ENCODE measurements at places on chromosomes 6 and 20.
A peak's percentile ranks its signal among the peaks of the same experiment; 100 is the strongest.

- no peak for DNase-seq
These were observed 36.2 kb upstream of the PLCB1 start for GRCh38 chr20:8095648-8096572.

DNA sequence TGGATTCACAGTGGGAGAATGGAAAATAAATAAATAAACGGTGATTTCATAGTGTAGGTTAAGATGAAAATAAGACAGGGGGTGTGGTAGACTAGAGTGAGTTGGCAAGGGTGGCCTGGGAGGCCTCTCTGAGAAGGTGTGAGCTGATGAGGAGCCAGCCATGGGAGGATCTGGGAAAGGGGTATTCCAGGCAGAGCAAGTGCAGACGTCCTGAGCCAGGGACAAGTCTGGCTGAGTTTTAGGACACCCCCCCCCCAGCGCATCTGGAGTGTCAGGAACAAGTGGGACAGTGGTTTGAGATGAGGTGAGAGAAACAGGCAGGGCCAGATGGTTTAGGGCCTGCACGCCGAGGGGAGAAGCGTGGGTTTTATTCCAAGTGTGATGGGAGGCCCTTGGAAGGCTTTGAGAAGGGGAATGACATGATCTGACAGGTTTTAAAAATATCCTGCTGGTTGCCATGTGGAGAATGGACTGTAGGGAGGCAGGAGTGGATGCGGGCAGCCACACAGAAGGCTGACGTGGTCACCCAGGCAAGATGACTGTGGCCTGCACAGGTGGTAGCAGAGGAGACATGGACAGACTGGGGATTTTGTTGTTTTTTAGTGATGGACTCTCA, 21.1 kb upstream of the CCM2L start:
- no peak for DNase-seq

DNA sequence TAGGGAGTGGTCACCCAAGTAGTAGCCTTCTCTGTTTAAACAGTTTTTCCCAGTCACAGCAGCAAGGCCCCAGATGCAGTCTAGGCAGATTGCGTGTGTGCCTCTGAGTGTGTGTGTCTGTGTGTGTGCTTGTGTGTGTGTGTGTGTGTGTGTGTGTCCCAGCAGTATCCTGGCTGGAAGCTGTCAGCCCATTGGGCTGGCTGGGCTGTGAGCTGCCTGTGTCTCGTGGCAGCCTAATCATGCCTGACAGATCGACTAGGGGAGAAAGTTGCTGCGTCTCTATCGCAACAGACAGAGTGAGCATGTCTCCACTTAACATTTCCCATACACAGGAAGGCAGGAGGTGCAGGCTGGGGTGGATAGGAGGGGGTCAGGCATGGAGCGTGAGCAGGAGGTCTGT, 42.9 kb upstream of the LRFN2 start:
- DNase-seq, result no peak

DNA sequence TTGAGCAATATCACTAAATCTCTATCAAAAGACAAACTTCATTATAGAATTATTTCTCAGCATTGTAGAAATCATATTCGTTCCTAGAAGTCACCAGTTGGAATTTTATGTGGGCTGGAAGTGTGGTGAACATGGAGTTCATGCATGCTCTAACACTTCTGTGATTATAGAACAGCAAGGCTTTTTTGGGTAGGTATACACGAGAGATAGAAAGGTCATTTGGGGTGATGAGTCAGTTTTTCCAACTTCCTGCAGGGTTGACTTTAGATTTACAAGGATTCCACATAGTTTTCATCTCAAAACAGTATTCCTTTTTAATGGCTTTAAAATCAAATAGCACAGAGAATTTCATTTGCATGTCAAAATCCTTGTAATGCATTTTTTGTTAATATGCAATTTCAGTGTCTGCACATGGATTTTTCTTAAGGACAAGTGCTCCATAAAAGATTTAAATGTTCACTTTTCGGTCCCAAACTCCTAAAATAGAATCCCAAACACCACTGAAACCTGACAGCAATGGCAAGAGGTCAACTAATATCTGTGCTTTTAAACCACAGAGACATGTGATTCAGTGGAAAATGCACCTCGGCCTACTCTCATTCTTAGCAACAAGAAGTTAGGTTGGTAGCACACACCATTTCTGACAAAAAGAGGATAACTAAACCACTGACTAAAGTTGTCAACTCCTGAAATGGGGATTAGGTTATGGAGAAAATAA, 211.0 kb downstream of the MOXD1 start:
- DNase-seq, result no peak

- DNase-seq, result no peak
These were observed 383.9 kb downstream of the KIF16B start for GRCh38 chr20:16189371-16189770.

DNA sequence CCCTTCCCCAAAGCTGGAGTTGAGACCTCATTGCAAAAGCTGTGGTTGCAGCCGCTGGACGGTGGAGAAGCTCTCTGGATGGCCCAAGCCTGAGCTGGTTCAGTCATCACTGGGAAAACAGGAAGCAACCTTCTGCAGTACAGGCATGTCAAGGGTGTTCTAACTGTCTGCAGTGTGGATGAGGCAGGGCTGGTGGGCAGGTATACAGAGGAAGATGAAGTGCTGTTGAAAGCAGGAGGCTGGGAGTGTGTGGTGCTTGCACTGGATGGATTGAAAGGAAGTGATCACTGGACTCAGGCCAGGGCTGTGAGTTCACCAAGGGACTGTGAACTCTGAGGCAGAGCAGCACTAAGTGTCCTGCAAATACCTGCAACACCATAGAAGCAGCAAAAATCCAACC, 89.0 kb upstream of the NOX3 start:
- DNase-seq, result no peak

- no peak for DNase-seq
These were observed 17.6 kb upstream of the FUCA2 start for GRCh38 chr6:143529095-143529494.

DNA sequence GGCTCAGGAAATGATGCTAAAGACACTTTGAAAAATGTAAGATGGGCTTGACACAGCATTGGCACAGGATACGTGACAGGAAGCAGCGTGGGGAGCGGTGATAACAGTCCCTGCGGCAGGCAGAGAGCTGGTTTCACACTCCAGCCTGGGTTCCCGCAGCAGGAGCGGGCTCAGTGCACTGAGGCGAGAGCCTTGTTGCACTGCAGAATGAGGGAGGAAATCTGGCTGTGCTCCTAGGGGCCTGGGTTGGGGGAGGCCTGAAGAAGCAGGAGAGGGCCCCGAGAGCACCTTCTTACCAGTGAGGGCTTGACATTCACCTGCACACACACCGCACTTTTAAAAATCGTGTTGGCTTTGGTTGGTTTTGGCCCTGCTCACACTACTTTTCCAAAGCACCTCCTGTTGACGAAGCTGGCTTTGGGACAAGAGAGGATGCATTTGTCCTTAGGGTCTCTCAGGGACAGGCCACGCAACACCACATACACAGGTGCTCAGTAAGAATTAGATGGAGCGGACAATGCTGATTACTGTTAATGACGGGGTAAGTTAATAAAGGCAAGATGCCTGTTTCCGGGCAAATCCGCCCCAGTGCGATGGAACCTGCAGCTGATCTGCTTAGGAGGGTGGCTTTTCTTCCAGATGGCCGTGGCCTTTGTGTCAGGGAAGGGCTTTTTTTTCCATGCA, 49.4 kb upstream of the ARMC2 start:
- no peak for DNase-seq

DNA sequence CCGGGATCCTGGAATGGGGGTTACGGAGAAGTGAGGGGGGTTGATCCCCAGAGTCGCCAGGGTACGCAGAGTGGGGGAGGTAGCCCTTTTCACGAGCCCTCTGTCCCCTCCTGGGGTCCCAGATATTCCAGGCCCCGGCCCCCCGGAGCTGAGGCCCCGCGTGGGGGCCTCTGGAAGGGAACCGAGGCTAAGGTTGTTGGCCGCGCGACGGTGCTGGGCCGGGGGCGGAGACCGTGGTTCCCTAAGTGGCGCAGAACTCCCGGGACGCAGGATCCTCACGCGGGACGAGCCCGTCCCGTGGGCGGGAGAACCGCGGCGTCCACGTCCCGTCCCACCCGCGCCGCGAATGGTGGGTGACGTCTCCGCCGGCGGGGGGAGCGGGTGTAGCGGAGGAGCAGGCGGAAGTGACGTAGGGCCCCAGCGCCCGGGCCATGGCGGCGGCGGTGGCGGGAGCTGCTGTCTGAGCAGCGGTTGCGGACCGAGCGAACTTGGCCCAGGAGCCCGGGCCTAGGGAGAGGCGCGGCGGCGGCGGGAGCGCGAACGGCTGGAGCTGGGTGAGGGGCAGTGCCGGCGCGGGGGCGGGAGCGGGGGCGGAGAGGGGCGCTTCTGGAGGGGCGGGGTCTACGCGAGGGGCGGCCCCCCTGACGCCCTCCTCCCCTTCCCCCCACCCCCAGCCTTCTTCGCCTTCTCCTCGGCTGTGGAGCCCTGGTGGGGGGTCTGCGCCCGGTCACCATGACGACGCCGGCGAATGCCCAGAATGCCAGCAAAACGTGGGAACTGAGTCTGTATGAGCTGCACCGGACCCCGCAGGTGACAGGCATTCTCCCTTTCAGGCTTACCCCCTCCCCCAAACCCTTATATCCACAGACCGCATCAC, at the start of gene RING1:
Gene RING1, plus strand, starts transcription at position 410 of the 877 bp plus-strand sequence. Its CDS starts 323 bp downstream, at position 733.
- DNase-seq, result peak; percentile 85

DNA sequence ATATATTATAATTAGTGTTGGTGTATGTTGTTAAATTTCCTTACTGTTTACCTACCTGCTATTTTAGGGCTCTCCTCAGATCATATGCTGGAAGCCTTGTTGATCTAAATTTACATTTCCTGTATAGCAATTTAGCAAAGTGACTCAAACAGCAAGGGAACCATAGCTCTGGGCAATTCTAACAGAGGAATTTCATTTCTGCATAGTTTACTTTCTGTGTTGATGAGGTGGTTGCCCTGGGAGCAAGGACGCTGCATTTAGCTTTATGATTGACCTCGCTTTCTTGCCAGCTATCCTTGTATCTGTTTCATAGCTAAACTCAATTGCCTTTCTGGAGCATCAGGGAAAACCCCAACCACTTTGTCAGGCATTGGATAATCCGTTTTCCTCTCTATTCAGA, 810.8 kb downstream of the GRIK2 start:
- DNase-seq, result no peak

- DNase-seq, result no peak
These were observed 600.4 kb upstream of the NOX3 start for GRCh38 chr6:156056085-156056484.
